ENCODE measurements at places on chromosomes 3 and 15. TPM values are rescaled to one million over a fixed set of nuclear protein-coding genes. Genes with fewer than 3 reads are reported as not detected.
A peak's percentile ranks its signal among the peaks of the same experiment; 100 is the strongest.

DNA sequence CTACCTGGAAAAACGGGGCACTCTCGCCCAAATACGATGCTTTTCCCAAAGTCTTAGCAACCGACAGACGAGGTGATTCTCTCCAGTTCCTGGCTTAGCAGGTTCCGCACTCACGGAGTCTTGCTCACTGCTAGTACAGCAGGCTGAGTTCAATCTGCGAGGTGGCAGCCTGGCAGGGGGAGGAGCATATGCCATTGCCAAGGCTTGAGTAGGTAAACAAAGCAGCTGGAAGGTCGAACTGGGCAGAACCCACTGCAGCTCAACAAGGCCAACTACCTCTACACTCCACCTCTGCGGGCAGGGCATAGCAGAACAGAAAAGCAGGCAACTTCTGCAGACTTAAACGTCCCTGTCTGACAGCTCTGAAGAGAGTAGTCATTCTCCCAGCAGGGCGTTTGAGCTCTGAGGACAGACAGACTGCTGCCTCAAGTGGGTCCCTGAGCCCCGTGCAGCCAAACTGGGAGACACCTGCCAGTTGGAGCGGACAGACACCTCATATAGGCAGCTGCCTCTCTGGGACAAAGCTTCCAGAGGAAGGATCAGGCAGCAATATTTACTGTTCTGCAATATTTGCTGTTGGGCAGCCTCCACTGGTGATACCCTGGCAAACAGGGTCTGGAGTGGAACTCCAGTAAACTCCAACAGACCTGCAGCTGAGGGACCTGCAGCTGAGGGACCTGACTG is 73.4 kb upstream of the CADM2 start:
- no peak overlapping the region for H3K27ac ChIP-seq
- no peak for DNase-seq
- no peaks in the 10 kb centered on the region for H3K27me3 ChIP-seq
- no peak overlapping the region for H3K4me3 ChIP-seq

GRCh38 chr3:114221165-114221880 is 16.1 kb downstream of the ZNF80 start:
- no peaks in the 10 kb centered on the region for H3K4me1 ChIP-seq
- H3K27me3 ChIP-seq, result no peaks in the 10 kb centered on the region
- H3K36me3 ChIP-seq, result no peaks in the 10 kb centered on the region
- H3K27ac ChIP-seq, result no peak overlapping the region
- no peak for DNase-seq

- H3K27ac ChIP-seq, result peak overlapping the region; percentile 80
- peak; percentile 96 for DNase-seq
- H3K27me3 ChIP-seq, result no peaks in the 10 kb centered on the region
- H3K4me3 ChIP-seq, result no peak overlapping the region
These were observed 78.6 kb downstream of the ABHD5 start for GRCh38 chr3:43769097-43769884.

GRCh38 chr3:50008931-50009330 is 69.0 kb downstream of the RBM6 start:
- no peaks in the 10 kb centered on the region for H3K27me3 ChIP-seq
- DNase-seq, result no peak
- no peak overlapping the region for H3K4me3 ChIP-seq
- no peak overlapping the region for H3K27ac ChIP-seq
- H3K36me3 ChIP-seq, result no peaks in the 10 kb centered on the region

- H3K27ac ChIP-seq, result no peak overlapping the region
- no peaks in the 10 kb centered on the region for H3K4me1 ChIP-seq
- no peak for DNase-seq
These were observed 44.2 kb downstream of the APBA2 start for GRCh38 chr15:28930011-28930410.

DNA sequence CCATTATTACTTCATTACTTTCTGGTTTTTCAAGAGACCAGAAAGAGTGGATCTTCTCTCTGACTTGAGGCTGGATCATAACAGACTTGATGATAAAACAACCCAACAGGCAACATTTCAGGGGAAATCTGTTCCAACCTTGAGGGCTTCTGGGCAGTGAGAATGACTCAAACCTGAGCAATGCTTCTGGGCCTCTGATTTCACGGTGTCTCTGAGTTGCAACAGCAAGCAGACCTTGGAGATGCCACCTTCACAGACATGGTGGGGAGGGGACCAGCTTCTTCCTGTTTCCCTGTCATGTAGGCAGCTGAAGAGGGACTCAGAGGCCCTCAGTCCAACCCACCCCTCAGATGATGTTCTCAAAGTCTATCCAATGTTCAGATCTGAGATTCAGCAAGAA is 104.0 kb downstream of the ABHD5 start:
- H3K4me3 ChIP-seq, result no peak overlapping the region
- H3K36me3 ChIP-seq, result no peaks in the 10 kb centered on the region
- H3K27me3 ChIP-seq, result no peaks in the 10 kb centered on the region
- H3K27ac ChIP-seq, result no peak overlapping the region

DNA sequence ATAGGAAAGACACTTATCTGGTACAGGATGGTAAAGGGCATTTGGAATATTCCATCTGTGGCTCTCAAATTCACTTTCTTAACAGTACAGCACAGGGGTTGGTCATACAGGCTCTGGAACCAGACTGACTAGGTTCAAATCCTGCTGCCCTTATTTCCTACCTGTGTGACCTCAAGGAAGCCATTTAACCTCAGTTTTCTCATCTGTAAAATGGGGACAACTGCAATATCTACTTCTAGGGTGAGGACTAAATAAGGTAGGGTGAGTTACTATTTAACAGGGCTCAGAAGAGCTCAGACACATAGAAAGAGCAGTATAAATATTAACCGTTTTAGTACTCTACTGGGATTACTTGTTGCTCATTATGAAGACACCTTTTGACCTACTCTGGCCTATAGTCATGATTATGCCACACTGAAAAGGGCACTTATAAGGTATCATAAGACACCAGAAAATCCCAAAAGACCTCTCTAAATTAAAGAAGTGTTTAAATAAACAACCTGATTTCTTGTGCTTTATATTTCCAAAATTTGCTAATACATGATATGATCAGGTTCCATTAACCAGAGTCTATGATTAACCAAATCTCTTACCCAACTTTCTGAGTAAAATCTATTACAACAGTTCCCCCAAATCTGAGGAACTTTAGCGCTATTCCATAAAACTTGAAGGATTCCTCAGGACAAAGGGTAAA is 6.5 kb downstream of the RFTN1 start:
- no peak overlapping the region for H3K4me3 ChIP-seq
- H3K4me1 ChIP-seq, result no peaks in the 10 kb centered on the region
- no peaks in the 10 kb centered on the region for H3K27me3 ChIP-seq
- H3K27ac ChIP-seq, result peak overlapping the region; percentile 34
- no peaks in the 10 kb centered on the region for H3K36me3 ChIP-seq

DNA sequence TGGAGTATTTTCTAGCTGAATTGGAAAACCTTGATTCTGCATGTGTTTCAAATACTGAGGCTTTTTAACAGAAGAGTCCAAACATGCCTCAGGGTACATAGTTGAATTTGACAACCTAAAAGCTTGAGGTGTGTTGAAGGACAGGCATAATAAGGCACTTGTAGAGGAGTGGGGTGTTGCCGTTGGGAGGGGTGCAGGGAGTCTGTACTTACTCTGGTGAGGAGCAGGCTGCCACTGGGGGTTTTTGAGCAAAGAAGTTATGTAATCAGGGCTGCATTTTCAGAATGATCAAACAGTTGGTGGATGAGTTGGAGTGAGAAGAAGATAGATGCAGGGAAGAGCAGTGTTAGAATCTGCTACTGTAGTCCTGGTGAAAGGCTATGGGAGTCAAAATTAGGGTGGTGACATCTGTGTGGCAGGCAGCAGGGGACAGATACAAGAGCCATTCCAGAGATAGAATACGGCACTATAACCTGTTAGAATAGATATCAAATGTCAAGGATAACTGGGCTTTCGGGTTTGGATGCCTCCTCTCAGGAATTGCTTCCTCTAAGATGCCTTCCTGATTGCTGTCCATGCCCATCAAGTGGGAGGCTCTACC is 161.6 kb downstream of the GHSR start:
- no peaks in the 10 kb centered on the region for H3K4me1 ChIP-seq
- H3K36me3 ChIP-seq, result peaks cover 8% of the 10 kb centered on the region
- H3K27me3 ChIP-seq, result no peaks in the 10 kb centered on the region
- no peak overlapping the region for H3K4me3 ChIP-seq
- DNase-seq, result peak; percentile 31

C3orf20 gene
- not detected for polyA plus RNA-seq

SLC24A1 gene
- polyA plus RNA-seq, result 4.0 TPM

GP9 gene
- polyA plus RNA-seq, result 1.3 TPM
